HuH-7.5 (cell line): ENCODE measurements at places on chromosomes 6 and 20.
A peak's percentile ranks its signal among the peaks of the same experiment; 100 is the strongest.

GRCh38 chr6:24749297-24749696 lies 25.4 kb upstream of the GMNN start:
- no peak for DNase-seq

- peak; percentile 31 for DNase-seq
These were observed 86.2 kb downstream of the LAMP5 start for GRCh38 chr20:9600562-9600961.

- no peak for DNase-seq
These were observed 29.3 kb downstream of the ARHGAP18 start for GRCh38 chr6:129680633-129681032.

DNA sequence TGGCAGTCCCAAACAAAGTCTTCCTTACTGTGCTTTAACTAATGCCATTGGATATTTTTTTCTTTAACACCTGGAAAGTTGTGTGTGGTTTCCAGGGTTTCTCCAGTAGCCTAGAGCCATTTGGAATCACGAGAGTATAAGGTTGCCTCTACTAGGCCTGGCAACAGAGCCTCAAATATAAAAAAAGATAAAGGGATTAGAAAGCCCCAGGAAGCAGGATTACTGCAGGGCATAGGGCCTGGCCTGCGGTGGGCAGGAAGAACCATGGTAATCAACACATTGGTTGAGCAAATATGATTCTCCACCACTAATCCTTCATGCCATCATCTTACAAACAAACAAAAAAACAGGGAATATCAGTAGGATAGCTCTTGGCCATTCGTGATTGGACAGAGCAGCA lies 177.8 kb upstream of the GGTLC1 start:
- no peak for DNase-seq

DNA sequence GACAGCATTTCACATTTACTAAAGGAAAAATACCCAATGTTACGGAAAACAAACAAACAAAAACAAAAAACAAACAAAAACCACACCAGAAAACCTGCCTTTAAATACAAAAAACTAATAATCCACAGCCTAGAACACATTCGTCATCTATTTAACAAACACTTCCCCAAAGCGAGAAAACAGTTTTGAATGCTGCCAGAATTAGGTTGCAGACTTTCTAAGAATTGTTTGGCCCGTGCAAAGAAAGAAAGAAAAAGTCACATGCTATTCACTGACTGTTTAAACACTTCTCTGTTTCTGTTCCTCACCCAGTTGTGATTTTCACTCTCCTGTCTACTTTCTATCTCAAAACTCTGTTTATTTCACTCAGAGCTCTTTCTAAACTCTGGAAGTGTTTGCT lies 52.5 kb downstream of the BCAS1 start:
- DNase-seq, result no peak
